ENCODE measurements at places on chromosomes 6 and 20. TPM values are rescaled to one million over a fixed set of nuclear protein-coding genes. Genes with fewer than 3 reads are reported as not detected.

Gene LTB
- total RNA-seq, result 0.53 TPM

Gene UTRN
- total RNA-seq, result 61.2 TPM

Gene CDH22
- 0.18 TPM for total RNA-seq

Gene ZNF451
- total RNA-seq, result 28.1 TPM

Gene FAM110A
- total RNA-seq, result 23.1 TPM

Gene KIFC1
- total RNA-seq, result 38.9 TPM

DNA sequence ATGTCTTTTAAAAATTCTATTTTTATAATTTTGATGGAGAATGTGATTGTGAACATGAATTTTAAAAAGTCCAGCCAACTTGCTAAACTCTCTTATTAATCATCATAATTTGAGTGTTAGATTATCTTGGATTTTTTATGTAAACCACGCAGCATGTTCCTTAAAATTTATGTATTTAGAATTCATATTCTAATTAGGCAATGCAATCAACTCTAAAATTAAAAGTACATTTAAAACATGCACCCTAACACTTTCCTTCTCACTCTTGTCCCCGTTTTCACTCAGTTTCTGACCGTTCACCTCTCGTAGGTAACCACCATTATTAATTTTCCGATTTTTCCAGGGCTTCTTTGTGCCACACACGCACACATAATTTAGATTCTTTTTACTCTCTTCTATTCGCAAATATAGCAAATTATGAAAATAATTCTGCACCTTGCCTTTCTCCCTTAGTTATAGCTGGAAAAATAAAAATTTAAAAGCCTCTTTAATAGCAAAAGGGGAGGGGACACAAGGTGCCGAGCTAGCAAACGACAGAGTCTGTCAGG, 329 bp upstream of the ZKSCAN3 start:
- H3K27ac ChIP-seq, result peak overlapping the region; percentile 63
- no peak for DNase-seq
- no peaks in the 10 kb centered on the region for H3K27me3 ChIP-seq
- H3K4me3 ChIP-seq, result peak overlapping the region; percentile 37

DNA sequence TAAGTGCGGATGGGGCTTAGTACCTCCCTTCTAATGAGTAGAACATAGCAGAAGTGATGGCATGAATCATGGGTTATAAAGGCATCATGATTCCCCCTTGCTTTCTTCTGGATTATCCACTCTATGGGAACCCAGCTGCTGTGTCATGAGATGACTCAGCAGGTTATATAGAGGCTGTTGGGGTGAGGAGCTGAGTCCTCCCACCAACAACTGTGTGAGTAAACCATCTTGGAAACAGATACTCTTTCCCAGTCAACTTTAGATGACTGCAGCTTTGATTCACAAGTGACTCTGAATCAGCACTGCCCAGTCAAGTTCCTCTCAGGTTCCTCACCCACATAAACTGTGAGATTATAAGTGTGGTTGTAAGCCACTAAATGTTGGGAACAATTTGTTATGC, 46.3 kb downstream of the FAM83B start:
- no peak overlapping the region for H3K4me3 ChIP-seq
- H3K27ac ChIP-seq, result peak overlapping the region; percentile 26
- H3K36me3 ChIP-seq, result peaks cover 8% of the 10 kb centered on the region
- no peak for DNase-seq
- peaks cover 3% of the 10 kb centered on the region for H3K4me1 ChIP-seq

DNA sequence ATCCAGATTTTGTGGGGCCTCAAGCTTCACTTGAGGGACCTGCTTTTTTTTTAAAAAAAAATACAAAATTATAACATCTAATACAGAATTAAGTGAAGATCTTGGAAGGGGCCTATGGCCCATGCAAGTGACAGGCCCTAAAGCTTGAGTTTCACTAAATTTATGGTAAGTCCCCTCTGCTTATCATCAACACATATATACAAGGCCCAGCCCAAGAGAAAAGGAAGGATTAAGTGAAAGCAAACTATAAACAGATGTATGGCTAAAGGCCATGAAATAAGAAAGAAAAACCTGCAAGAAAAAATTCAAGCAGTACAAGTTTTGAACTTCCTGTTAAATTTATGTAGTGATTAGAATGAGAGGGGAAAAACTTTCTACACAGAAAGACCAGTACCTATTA, 86.8 kb downstream of the CDC40 start:
- no peak overlapping the region for H3K27ac ChIP-seq
- no peaks in the 10 kb centered on the region for H3K4me1 ChIP-seq
- no peaks in the 10 kb centered on the region for H3K27me3 ChIP-seq
- no peak for DNase-seq

DNA sequence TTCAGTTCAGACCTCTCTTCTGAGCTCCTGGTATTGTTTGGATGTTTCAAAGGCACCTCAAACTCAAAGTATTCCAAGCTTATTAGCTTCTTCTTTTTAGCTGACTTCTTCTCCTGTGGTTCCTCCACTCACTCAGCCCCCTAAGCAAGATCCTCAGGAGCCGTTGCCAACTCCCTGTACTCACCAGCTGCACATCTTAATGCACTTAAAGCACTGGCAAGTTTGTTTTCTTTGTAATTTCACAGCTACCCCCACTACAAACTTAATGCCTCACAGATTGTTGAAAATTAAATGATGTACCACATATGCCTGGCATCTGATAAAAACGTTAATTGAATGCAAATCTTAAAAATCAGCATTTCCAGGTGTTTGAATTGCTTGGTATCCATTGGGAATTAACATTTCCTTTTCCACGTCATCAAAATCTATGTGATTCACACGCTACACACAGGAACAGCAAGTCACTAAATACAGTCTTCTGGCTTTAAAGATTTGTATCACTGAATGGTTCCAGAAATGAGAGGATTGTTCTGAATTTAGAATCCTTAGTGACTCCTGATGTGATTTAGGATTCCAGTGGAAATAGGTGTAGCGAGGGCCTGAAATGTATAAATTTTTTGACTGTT, 24.5 kb downstream of the CALHM6 start:
- H3K36me3 ChIP-seq, result no peaks in the 10 kb centered on the region
- no peak overlapping the region for H3K4me3 ChIP-seq
- H3K27ac ChIP-seq, result no peak overlapping the region
- no peaks in the 10 kb centered on the region for H3K27me3 ChIP-seq

- no peak for DNase-seq
- H3K36me3 ChIP-seq, result no peaks in the 10 kb centered on the region
- H3K27ac ChIP-seq, result peak overlapping the region; percentile 0
- H3K4me1 ChIP-seq, result no peaks in the 10 kb centered on the region
- no peak overlapping the region for H3K4me3 ChIP-seq
Observed at GRCh38 chr6:74891349-74891831, 314.5 kb downstream of the COL12A1 start.

- H3K36me3 ChIP-seq, result no peaks in the 10 kb centered on the region
- no peaks in the 10 kb centered on the region for H3K4me1 ChIP-seq
- no peak for DNase-seq
- no peak overlapping the region for H3K27ac ChIP-seq
- peaks cover 3% of the 10 kb centered on the region for H3K27me3 ChIP-seq
Observed at GRCh38 chr20:38880952-38881735, 45.1 kb upstream of the FAM83D start.

- no peak for DNase-seq
- peak overlapping the region; percentile 59 for H3K4me3 ChIP-seq
- H3K4me1 ChIP-seq, result peaks cover 18% of the 10 kb centered on the region
- H3K36me3 ChIP-seq, result no peaks in the 10 kb centered on the region
- H3K27me3 ChIP-seq, result peaks cover 37% of the 10 kb centered on the region
- peak overlapping the region; percentile 24 for H3K27ac ChIP-seq
Observed at GRCh38 chr6:36839749-36840431, 646 bp upstream of the CPNE5 start.

DNA sequence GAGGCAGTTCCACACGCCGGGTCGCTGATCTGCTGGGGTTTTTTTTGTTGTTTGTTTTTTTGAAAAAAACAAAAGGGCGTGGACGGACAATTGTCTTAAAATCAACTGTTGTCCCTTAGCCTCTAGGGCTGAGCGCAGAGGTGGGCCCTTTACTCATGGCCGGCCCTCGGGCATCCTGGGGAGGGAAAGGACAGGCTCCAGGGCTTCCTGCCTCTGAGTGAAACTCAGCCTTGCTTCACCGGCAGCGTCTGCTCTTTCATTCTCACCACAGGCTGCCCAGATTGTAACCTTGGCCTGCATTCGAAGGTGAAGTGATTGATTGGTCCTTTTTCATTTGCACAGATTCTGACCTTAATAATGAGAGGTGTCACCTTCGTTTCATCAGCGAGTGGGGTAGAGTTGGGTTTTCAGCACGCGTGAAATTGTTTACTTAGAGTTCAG, 797 bp downstream of the SMIM13 start:
- H3K27ac ChIP-seq, result peak overlapping the region; percentile 97
- no peaks in the 10 kb centered on the region for H3K27me3 ChIP-seq
- peak overlapping the region; percentile 100 for H3K4me3 ChIP-seq
- H3K36me3 ChIP-seq, result peaks cover 10% of the 10 kb centered on the region

DNA sequence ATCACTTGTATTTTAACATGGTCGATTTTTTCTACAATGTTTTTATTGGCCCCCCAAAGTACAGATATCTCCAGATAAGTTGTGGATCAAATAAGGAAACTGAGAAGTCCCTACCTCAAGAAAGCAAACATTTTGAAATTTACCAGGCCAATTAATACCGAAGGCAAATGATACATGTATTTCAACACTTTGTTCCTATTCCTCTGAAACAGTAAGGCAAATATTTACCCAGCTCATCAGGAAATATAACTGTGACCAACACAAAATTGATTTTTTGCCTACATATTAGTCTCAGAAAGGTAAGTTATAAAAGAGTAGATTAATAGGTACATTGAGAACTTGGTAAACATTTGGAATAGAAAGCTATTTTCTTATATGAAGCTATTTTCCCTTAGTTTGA, 51.3 kb upstream of the ADGRF5 start:
- no peak overlapping the region for H3K4me3 ChIP-seq
- no peaks in the 10 kb centered on the region for H3K36me3 ChIP-seq
- no peak overlapping the region for H3K27ac ChIP-seq
- no peaks in the 10 kb centered on the region for H3K27me3 ChIP-seq

DNA sequence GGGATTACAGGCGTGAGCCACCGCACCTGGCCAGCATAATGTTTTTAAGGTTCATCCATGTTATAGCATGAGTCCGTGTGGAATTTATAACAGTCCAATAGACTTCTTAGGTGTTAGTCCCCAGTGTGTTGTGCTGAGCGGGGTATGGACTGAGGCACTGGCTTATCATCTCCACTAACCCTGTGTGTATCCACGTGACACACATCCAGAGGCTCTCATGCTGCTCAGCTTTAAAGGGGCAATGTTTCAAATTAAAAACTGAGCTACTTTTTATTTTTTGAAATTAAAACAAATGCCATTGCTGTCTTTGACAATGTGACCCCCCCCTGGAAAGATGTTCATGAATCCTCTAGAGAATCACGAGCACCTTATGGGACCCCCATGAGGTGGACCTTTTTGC, 54.3 kb upstream of the TRERF1 start:
- no peak overlapping the region for H3K27ac ChIP-seq
- no peak overlapping the region for H3K4me3 ChIP-seq
- no peak for DNase-seq

GRCh38 chr20:48425817-48426612, 401.8 kb downstream of the PREX1 start:
- H3K36me3 ChIP-seq, result no peaks in the 10 kb centered on the region
- no peak overlapping the region for H3K27ac ChIP-seq

DNA sequence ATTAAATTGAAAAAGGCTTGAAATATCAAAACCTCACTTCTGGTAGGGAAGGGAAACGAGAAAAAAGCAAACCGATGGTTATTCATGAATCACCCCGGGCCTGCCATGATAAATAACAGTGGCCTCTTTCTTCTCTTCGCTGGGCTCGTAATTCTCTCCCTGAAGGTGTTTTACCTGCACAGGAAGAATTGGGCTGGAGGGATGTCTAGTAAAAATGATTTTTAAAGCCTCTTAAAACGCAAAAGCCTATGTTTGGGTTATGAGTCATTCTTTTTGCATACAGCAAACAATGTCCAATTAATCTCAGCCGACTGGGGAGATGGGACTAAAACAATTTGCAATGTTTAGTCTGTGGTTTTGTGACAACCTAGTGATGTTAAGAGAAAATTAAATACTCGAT, 16.8 kb downstream of the LINC00237 start:
- DNase-seq, result no peak
- no peak overlapping the region for H3K4me3 ChIP-seq
- no peak overlapping the region for H3K27ac ChIP-seq
- no peaks in the 10 kb centered on the region for H3K36me3 ChIP-seq
- H3K27me3 ChIP-seq, result peaks cover 91% of the 10 kb centered on the region
- H3K4me1 ChIP-seq, result no peaks in the 10 kb centered on the region

DNA sequence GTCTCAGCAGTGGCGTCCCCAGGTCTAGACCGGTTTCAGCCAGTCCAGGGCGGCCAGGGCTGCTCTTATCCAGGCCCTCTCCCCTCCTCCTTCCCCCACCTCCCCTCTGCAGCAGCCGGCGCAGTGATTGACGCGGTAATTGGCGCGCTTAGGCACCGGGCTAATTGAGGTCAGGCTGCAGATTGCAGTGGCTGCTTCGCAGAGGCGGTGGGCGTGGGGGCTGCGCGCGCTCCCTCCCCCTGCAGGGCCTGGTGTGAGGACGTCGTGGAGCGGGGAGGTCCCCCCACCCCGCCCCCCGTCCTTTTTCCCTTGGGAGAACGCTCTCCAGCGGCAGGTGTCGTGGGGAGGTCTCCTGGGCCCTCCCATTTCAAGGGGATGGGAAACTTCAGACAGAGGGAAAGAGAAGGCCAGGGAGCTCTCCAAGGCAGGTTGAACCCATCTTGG, 70.4 kb upstream of the BLCAP start:
- H3K27ac ChIP-seq, result no peak overlapping the region
- no peak for DNase-seq
- no peaks in the 10 kb centered on the region for H3K36me3 ChIP-seq
- H3K4me3 ChIP-seq, result no peak overlapping the region
- H3K27me3 ChIP-seq, result no peaks in the 10 kb centered on the region
- H3K4me1 ChIP-seq, result peaks cover 15% of the 10 kb centered on the region

GRCh38 chr6:166382500-166382932, 224 bp downstream of the MPC1 start:
- H3K27me3 ChIP-seq, result no peaks in the 10 kb centered on the region
- no peaks in the 10 kb centered on the region for H3K36me3 ChIP-seq
- H3K27ac ChIP-seq, result peak overlapping the region; percentile 91

GRCh38 chr6:52261229-52261628, 16.9 kb upstream of the IL17F start:
- DNase-seq, result no peak
- no peak overlapping the region for H3K4me3 ChIP-seq
- H3K36me3 ChIP-seq, result peaks cover 49% of the 10 kb centered on the region
- no peaks in the 10 kb centered on the region for H3K27me3 ChIP-seq

DNA sequence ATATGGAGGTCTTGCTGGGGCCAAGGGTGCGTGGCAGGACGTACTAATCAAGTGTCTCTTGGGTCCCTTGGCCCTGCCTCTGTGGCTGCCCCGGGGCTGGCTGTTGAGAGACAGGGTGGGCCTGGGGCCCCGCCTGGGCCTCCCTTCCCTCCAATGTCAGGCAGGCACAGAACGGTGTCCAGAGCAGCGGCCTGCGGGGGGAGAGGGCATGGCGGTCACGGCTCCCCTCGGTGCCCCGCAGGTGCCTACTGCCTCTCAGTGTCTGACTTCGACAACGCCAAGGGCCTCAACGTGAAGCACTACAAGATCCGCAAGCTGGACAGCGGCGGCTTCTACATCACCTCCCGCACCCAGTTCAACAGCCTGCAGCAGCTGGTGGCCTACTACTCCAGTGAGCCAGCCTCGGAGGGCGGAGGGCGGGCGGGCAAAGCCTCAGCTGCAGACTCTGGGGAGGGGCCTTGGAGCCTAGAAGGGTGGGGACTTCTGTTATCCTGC, 50.0 kb downstream of the SRC start:
- no peaks in the 10 kb centered on the region for H3K27me3 ChIP-seq
- H3K36me3 ChIP-seq, result peaks cover 18% of the 10 kb centered on the region
- DNase-seq, result no peak
- no peak overlapping the region for H3K27ac ChIP-seq
- H3K4me1 ChIP-seq, result peaks cover 5% of the 10 kb centered on the region

Data from esophagus squamous epithelium (tissue), 5 donors.